ENCODE measurements at places on chromosomes 5 and 9.

DNA sequence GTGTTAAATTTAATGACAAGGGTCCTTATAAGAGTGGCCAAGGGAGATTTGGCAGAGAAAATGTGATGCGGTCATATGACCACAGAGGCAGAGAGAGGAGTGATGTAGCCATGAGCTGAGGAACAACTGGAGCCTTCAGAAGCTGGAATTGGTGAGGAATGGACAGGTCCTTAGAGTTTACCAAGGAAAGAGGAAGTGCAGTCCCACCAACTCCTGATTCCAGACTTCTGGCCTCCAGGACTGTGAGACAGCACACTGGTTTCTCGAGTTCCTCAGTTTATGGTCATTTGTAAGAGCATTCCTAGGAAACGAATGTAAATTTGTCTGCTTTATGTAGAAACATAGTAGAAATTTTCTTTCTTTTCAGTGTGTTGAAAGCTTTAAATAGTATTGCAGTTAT lies 410.1 kb downstream of the CDH18 start:
- no peak for DNase-seq

GRCh38 chr9:12961276-12961809 lies 186.5 kb downstream of the LURAP1L start:
- no peak for DNase-seq

GRCh38 chr5:159804121-159804520 lies 112.2 kb upstream of the ADRA1B start:
- DNase-seq = no peak

GRCh38 chr5:96079075-96079474 lies 117.4 kb upstream of the ELL2 start:
- no peak for DNase-seq

DNA sequence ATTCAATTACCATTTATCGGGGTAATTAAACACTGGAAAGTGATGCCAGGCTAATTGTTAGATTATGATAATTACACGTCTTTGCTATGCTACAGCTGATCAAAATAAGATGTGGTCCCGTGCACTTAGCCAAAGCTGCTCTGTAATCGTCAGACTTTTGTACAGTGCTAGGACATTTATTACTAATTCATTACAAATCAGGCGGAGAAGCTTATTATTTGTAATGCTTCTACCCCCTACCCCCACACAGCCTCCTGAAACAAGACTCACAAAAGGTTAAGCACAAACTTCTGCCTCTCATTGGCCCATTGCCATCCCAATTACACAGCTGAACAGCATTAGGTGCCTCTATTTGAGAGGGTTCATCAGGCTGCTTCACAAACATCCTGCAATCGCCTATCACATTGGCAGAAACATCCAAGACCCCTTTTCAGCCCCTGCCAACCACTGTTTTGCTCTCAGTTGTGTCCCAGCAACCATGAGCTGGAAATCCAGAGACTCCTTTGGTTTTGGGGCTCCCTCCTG lies 232.7 kb downstream of the EFNA5 start:
- no peak for DNase-seq

DNA sequence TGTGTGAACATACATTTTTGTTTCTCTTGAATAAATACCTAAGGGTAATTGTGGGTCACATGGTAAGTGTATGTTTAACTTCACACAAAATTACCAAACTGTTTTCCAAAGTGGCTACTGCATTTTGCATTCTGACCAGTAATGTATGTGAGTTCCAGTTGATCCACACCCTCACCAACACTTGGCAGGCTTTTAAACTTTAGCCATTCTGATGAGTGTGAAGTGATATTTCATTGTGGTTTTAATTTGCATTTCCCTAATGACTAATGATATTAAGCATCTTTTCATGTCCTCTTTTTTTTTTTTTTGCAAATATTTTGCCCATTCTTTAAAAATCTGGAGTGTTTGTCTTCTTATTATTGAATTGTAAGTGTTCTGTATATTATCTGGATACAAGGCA lies 53.5 kb upstream of the MAST4 start:
- DNase-seq = no peak

DNA sequence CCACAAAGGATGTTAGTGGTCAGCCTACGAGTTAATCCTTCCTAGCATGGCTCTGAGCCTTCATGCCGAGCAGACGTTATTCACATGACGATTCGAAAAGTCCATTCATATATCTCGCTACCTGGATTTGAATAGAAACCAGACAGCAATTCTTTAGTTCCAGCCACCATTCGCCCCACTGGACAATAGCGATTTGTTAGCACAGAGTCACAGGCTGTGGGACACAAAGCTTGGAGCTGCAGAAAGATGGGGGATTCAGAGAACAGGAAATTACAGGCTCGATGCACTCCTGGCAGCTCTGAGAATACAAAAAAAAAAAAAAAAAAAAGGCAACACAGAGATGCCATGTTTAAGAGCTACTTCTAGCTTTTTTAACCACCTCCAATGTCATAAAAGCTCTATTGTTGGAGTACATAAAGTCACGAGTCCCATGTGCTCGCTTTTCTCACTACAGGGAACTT lies 110.7 kb downstream of the NR6A1 start:
- DNase-seq = no peak

DNA sequence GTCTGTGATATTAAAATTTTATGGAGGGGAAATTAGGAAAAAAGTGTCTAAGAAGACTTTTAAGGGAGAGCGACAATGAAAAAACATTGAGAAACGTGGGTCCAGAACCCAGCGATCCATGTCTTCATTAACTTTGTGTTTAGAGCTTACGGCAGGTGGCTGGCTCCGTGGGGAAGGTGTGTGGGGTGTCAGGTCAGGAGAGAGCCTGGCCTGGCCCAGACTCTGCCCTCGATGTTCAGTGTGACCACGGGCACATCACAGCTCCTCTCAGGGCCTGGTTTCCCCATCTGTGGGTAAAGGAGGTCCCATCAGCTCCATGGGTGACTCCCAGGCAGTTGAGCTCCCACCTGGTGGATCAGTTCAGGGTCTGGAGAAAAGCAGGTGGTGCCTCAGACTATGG lies 22.1 kb downstream of the DAB2IP start:
- no peak for DNase-seq

DNA sequence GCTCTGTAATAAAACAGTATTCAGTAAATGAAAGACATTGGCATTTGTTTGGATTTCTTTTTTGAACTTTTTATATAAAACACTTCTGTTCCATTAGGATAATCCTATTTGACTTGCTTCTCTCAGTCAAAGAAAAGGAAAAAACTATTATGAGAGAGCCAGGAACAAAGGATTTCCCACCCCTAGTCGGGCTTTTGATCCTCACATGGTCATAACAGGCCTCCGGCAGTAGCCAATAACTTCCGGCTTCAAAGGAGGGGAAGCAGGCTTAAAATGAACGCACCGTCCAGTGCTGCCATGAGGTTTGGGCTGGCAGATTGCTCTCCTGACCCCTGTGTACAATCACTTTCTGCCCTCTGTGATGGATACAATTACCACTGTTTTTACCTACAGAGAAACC lies 209.3 kb downstream of the ZNF608 start:
- DNase-seq = no peak

DNA sequence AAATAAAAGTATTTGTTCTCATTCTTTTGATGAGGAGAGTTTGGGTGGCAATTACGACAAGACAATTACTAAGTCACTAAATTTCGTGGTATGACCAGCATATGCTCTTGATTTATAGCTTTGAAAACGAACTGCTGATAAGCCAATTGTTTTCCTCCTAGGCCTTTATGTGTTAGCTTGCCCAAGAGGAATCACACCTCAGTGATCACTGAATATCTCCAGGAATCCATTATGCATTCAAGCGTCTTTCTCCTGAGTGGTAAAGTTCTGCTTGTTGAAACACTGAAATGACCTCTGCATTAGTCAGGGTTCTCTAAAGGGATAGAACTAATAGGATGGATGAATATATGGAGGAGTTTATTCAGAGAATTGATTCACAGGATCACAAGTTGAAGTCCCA lies 677.7 kb upstream of the MEF2C start:
- DNase-seq = no peak

DNA sequence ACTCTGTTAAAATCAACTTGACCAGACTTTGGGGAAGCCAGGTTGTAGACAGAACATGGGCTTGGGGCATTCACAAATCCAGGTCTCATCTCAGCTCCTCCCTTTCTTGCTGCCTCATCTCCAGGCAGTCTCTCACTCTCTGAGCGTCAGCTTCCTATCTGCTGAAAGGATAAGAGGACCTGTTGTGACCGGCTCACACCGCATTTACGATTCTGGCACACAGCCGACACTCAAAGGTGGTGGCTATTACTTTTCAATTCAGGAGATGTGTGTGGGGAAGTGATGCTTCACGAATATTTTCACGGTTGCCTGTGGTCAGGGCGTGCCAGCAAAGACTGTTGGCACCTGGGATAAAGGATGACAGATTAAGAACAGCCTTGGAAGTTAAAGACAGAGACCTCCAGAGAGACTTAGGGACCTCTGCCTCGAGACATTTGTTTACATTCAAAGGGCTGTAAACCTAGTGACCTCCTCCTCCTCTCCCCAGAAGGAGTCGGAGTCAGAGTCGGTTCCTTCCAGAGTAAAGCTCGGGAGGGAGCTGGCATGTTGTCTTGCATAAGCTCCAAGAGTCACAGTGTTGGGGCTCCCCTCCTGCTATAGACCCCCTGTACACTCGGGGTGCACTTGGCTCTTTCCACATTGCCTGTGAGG lies 83.2 kb downstream of the AK8 start:
- DNase-seq = no peak
